ENCODE measurements at places on chromosomes 13 and 19.

DNA sequence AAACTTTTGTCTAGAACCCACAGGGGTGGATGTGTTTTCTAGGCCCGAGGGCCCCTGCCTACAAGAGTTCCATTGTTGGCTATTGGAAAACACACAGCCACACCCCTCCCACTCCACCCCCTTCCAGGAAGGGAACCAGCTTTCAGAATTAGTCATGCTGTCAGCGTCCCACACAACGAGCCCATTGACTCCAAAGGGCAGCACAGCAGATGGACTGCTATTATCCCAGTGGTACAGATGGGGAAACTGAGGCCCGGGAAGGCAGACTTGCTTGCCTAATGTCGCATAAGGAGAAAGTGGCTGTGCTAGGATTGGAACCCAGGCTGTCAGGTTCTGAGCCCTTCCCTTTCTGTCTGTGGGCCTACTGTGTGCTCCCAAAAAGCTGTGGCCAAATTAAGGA, 8.1 kb upstream of the FXYD3 start:
- DNase-seq, result no peak

GRCh38 chr19:5434970-5435641, 20.1 kb upstream of the ZNRF4 start:
- no peak for DNase-seq

- DNase-seq, result no peak
Measured at GRCh38 chr13:111049791-111050538, 65.1 kb upstream of the ARHGEF7 start.

GRCh38 chr19:17843292-17843827, 4.4 kb downstream of the JAK3 start:
- no peak for DNase-seq

- no peak for DNase-seq
Measured at GRCh38 chr13:114309806-114310410, 4.4 kb upstream of the CHAMP1 start.

DNA sequence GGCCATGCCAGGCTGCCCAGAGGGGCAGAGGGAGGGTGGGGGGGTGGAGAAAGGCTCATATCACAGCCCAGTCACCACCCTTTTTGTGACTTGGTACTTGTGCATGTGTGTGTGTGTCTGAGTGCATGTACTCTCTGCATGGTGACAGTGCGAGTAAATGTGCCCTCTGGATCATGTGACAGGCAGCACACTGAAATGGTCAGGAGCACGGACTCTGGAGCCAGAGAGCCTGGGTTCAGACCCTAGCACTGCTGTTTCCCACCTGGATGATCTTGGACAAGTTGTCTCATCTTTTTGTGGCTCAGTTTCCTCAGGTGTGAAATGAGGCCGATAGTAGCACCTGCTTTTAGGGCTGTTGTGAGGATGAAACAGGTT, 2.0 kb downstream of the CIC start:
- no peak for DNase-seq

Measured in muscle of back (tissue), 13 donors.